ENCODE measurements at places on chromosomes 2 and 18.

GRCh38 chr18:79361766-79362522, 33.8 kb upstream of the NFATC1 start:
- peak; percentile 37 for DNase-seq

GRCh38 chr2:62453955-62454354, 52.0 kb downstream of the TMEM17 start:
- no peak for DNase-seq

DNA sequence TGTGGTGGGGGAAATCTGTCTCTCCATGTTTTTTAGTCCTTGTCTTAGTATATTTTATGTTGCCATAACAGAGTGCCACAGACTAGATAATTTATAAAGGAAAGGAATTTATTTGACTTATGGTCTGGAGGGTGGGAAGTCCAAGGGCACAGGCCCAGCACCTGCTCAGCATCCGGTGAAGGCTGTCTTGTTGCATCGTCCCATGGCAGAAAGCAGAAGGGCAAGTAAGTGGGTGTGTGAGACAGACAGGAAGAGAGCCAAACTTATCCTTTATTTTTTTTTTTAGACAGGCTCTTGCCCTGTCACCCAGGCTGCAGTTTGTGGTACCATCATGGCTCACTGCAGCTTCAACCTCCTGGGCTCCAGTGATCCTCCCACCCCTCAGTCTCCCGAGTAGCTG, 98.1 kb downstream of the HS1BP3 start:
- DNase-seq: no peak

DNA sequence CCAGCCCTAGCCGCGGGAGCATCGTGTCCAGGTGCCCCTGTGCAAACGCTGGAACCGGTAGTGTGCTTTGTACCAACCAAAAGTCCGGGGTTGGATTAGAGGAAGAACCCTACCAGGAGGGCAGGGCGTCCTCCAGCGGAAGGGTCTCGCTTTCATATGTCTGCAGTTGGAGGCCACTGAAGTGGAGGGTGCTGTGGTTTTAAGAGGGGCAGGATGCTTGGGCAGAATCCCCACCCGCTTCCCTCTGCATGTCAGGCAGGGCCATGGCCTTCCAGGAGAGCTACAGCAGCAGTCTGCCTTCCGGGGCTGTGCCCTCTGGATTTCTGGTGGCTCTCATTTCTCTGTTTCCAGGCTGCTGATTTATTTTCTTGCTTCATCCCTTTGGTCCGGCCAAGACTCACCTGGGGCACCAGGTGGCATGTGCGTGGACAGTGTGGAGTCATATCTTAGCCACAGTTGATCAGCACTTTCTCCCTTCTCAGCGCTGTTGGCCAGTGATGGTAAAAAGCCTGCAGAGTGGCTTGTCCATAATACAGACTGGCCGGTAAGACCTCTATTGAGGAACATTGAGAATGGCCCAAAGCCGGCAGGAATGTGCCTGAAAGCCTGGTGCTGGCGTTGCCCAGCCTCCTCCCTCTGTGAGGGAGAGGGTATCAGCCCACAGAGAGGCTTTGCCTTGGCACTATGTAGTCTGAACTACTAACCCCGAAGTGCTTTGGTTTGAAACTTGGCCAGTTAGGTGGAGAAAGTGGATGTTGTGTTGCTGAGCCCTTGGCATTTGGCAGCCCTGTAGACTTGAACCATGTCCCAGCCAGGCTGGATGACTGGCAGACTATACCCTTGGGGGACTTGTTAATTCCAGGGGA, 1.8 kb downstream of the AGAP1 start:
- no peak for DNase-seq

- no peak for DNase-seq
Measured at GRCh38 chr2:70816726-70817125, 3.7 kb downstream of the CLEC4F start.

Measured in fibroblast of skin of right quadriceps (primary cell).